ENCODE measurements at places on chromosomes 12 and 14. TPM values are rescaled to one million over a fixed set of nuclear protein-coding genes. Genes with fewer than 3 reads are reported as not detected.
A peak's percentile ranks its signal among the peaks of the same experiment; 100 is the strongest.

Gene SNAPC1
- total RNA-seq, result 7.5 TPM

GRCh38 chr12:63961048-63961447 lies 116.5 kb downstream of the SRGAP1 start:
- no peak overlapping the region for H3K27ac ChIP-seq
- no peaks in the 10 kb centered on the region for H3K4me1 ChIP-seq
- no peak overlapping the region for H3K4me3 ChIP-seq
- H3K27me3 ChIP-seq, result no peaks in the 10 kb centered on the region
- H3K36me3 ChIP-seq, result no peaks in the 10 kb centered on the region

Gene FGF23
- not detected for total RNA-seq

GRCh38 chr12:107565551-107565950 lies 120.0 kb upstream of the PWP1 start:
- H3K36me3 ChIP-seq, result no peaks in the 10 kb centered on the region
- no peaks in the 10 kb centered on the region for H3K4me1 ChIP-seq
- DNase-seq, result no peak
- no peak overlapping the region for H3K27ac ChIP-seq

Gene OSBPL8
- total RNA-seq, result 124 TPM

DNA sequence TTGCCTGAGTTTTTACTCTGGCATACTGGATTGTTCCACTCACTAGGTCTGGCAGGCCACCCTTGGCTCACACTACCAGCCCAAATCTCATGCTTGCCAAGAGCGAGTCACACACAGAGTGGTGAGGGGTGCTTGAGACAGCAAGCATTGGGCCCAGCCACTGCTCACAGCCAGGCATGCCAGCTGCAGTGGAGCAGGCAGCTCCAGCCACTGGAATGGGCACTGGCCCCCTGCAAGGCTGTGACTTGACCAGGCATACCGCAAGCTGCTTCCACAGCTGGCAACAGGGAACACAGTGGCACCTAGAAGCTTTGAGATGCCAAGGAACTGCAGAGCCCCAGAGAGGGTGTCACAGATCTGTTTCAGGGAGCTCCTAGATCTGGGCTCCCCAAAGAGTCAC lies 488.5 kb downstream of the LRFN5 start:
- peak; percentile 65 for DNase-seq
- H3K36me3 ChIP-seq, result no peaks in the 10 kb centered on the region
- no peak overlapping the region for H3K27ac ChIP-seq
- H3K4me3 ChIP-seq, result no peak overlapping the region
- no peaks in the 10 kb centered on the region for H3K4me1 ChIP-seq

DNA sequence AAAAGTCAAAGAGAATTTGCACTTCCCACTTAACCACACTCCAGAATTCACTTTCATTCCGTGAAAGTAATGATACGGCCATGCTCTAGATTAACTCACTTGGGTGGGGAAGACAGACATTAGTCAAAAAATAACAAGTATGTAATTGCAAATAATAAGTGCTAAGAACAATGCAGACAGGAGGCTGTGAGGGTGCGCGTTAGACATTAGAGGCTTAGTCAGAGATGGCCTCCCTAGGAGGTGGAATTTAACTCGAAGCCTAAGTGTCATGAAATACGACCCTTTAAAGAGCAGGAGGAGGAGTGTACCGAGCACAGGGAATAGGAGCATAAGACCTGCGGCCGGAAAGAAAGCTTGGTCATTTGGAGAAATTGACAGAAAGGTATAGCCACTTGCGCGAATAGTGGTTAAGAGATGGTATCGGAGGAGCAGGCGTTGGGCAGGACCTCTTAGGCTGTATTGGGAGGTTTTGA lies 628 bp downstream of the SNRPF start:
- peak overlapping the region; percentile 90 for H3K4me3 ChIP-seq
- H3K27me3 ChIP-seq, result peaks cover 7% of the 10 kb centered on the region
- DNase-seq, result no peak
- peak overlapping the region; percentile 62 for H3K27ac ChIP-seq
- peaks cover 34% of the 10 kb centered on the region for H3K36me3 ChIP-seq

DNA sequence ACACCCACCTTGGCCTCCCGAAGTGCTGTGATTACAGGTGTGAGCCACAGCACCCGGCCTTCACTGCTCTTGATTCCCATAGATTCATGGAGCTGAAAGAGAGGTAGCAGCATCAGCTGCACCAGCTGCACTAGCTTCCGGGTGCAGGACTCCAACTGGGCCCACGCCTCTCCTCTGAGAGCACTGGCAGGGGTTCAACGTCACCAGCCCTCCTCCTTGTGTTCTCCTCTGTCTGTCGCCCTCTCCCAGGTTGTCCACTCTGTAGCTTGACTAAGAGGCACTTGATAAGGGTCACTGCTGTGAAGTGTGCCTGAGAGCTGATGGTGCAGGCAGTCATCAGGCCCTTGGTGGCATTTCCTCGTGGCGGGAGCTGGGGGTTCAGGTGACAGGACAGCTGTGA lies 28.3 kb downstream of the MLXIP start:
- H3K4me3 ChIP-seq, result no peak overlapping the region
- no peaks in the 10 kb centered on the region for H3K27me3 ChIP-seq
- H3K27ac ChIP-seq, result no peak overlapping the region
- H3K36me3 ChIP-seq, result peaks cover 10% of the 10 kb centered on the region
- no peak for DNase-seq
- peaks cover 74% of the 10 kb centered on the region for H3K4me1 ChIP-seq

Gene RIMKLB
- 38.9 TPM for total RNA-seq

DNA sequence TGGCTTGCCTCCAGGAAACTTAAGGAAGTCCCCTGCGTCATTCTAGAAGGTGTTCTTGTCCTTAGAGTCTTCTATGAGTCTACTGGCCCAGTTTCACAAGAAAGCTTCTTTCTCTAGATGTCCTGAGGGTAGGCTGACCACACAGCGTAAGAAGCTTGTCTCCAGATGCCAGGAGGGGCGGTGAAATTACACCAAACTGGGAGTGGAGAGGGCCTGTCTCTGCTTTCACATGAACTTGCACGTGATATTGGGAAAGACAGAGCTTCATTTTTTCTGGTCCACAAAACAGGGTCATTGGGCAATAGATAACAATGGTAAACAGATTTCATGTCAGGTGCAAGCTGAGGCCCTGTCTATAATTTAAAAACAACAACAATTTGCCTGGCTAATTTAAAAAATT lies 85.7 kb upstream of the TBX3 start:
- H3K4me3 ChIP-seq, result no peak overlapping the region
- H3K36me3 ChIP-seq, result no peaks in the 10 kb centered on the region
- no peaks in the 10 kb centered on the region for H3K4me1 ChIP-seq
- H3K27ac ChIP-seq, result no peak overlapping the region
- no peaks in the 10 kb centered on the region for H3K27me3 ChIP-seq

- peaks cover 5% of the 10 kb centered on the region for H3K27me3 ChIP-seq
- H3K4me1 ChIP-seq, result peaks cover 14% of the 10 kb centered on the region
- no peak overlapping the region for H3K4me3 ChIP-seq
- DNase-seq, result no peak
Observed at GRCh38 chr12:6076346-6076745, 48.1 kb downstream of the VWF start.

DNA sequence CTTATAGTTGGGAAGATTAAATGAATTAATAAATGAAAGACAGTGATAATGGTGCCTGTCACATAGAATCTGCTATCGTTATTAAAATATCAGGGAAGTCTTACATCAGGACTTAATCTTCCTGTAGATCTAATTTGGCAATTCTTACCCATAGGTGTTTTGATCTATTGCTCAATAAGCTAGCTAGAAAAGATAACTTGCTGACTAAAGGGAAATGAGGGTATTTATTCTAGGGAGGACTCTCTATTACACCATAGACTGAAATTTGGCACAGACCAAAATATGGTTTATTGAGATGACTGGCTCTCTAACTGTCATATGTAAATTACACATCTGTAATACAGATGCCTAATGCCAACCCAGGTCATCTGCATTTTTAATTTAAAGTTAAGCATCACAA lies 11.5 kb downstream of the HAL start:
- no peaks in the 10 kb centered on the region for H3K4me1 ChIP-seq
- H3K27ac ChIP-seq, result no peak overlapping the region
- H3K27me3 ChIP-seq, result no peaks in the 10 kb centered on the region
- no peak overlapping the region for H3K4me3 ChIP-seq

GRCh38 chr12:88778064-88778463 lies 197.8 kb upstream of the KITLG start:
- H3K36me3 ChIP-seq, result no peaks in the 10 kb centered on the region
- no peak for DNase-seq
- no peak overlapping the region for H3K27ac ChIP-seq
- H3K4me3 ChIP-seq, result no peak overlapping the region
- H3K27me3 ChIP-seq, result no peaks in the 10 kb centered on the region

Gene HHIPL1
- total RNA-seq, result 2.6 TPM

GRCh38 chr12:49478949-49479664 lies 59.7 kb upstream of the KCNH3 start:
- no peak overlapping the region for H3K27ac ChIP-seq
- no peaks in the 10 kb centered on the region for H3K4me1 ChIP-seq
- peaks cover 13% of the 10 kb centered on the region for H3K36me3 ChIP-seq
- no peak overlapping the region for H3K4me3 ChIP-seq
- DNase-seq, result peak; percentile 73

GRCh38 chr12:85814071-85814470 lies 22.1 kb downstream of the RASSF9 start:
- no peaks in the 10 kb centered on the region for H3K27me3 ChIP-seq
- no peak for DNase-seq
- H3K36me3 ChIP-seq, result no peaks in the 10 kb centered on the region
- no peak overlapping the region for H3K27ac ChIP-seq
- no peaks in the 10 kb centered on the region for H3K4me1 ChIP-seq

GRCh38 chr14:75753696-75754095 lies 92.7 kb downstream of the TTLL5 start:
- H3K4me3 ChIP-seq, result no peak overlapping the region
- H3K36me3 ChIP-seq, result no peaks in the 10 kb centered on the region
- DNase-seq, result no peak
- no peaks in the 10 kb centered on the region for H3K4me1 ChIP-seq

DNA sequence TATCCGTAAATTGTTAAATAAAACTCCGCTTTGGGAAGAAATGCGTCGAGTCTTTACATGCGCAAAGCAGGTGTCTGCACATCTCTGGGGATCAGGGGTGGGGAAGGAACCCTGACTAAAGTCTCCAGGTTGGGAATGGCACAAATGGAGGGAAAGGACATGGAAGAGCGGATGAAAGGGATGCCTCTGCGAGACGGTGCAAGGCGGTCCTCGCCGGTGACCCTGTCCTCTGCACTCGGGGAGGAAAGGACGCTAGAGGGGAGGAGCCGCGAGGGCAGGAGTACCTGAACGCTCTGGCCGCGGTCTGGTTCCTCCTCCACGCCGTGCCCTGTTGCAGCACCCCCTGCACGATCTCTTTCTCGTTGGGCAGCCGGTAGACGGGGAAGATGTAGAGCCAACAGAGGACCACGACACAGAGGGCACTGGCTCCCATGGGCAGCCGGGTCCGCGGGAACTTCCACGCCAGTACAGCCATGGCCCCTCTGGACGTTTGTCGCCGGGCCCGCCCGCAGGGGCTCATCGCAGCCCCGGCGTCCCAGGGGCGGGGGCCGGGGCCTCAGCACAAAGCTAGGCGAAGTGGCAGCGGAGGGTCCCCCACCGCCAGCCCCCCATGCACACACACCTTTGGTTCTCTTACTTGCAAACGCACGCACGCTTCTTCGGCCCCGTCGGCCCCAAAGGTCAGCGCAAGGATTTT lies 646 bp downstream of the ST8SIA1 start:
- H3K27ac ChIP-seq, result no peak overlapping the region
- peak; percentile 80 for DNase-seq
- H3K4me1 ChIP-seq, result peaks cover 17% of the 10 kb centered on the region

DNA sequence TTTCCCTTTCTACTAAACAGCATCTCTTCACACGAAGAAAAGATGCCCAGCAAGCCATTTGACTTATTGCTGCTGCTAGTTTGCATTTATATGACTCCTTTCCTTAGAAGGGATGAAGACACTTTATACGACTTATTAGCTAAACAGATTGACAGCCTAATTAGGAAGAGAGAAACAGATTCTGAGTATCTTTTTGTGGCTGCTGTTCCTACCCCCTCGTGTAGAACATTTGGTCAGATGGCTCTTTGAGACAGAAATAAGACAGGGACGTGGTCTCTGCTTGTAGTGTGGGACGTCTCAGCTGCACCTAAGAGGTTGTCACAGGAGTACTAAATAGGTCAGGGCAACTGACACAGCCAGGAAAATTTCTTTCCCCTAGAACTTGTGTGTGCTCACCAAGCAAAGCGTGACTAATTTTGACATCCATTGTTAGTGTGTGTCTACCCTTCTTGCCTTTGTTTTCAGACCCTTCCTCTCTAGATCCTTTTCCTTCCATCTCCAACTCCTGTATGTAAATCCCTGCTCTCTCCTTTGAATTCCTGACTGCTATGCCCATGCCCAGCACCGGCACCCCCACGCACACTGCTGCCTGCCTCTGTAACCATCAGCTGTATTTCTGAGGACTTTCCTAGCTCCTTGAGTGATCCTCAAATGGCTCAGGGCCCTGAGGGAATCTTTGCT lies 83.2 kb downstream of the DAD1 start:
- H3K27me3 ChIP-seq, result no peaks in the 10 kb centered on the region
- H3K4me3 ChIP-seq, result peak overlapping the region; percentile 1
- DNase-seq, result no peak

- no peak overlapping the region for H3K4me3 ChIP-seq
- no peaks in the 10 kb centered on the region for H3K36me3 ChIP-seq
- peaks cover 46% of the 10 kb centered on the region for H3K27me3 ChIP-seq
Observed at GRCh38 chr14:100905166-100905565, 1.6 kb upstream of the RTL1 start.
